ENCODE measurements at places on chromosomes 11 and 22.

GRCh38 chr11:59221441-59221840 is 8.7 kb upstream of the MPEG1 start:
- DNase-seq, result no peak

- no peak for DNase-seq
Measured at GRCh38 chr11:7485186-7486097, at the start of gene OLFML1. OLFML1 (plus strand) TSS chr11:7485506; CDS start chr11:7485876, 370 bp downstream.

GRCh38 chr11:73454987-73455386 is 78.8 kb downstream of the RELT start:
- DNase-seq, result no peak

GRCh38 chr11:108803776-108804175 is 138.9 kb downstream of the DDX10 start:
- DNase-seq, result no peak

DNA sequence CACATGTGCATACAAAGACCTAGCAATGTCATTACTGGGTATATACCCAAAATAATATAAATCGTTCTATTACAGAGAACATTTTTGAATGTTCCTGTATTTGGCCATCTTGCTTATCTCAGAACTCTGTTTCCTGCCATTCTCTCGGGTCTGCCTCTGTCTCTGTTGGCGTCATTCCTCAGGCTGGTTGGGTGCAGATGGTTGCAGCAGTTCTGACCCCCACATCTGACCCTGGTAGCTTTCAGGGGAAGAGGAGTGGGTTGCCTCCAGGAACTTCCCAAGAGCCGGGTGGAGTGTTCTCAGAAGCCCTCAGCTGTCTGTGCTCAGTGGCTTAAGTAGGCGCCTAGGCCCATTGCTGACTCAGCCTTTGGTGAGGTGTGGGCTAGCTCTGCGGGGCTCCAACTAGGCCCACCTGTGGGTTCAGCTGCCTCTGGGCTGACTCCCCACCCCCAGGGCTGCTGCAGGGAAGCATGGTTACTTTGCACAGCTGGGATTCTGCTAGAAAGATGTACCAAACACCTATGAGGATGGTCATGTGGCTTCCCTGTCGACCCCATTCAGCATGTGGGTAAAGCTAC is 114.0 kb downstream of the TBC1D22A start:
- DNase-seq, result no peak

GRCh38 chr11:125489166-125489565 is 6.9 kb downstream of the FEZ1 start:
- no peak for DNase-seq

DNA sequence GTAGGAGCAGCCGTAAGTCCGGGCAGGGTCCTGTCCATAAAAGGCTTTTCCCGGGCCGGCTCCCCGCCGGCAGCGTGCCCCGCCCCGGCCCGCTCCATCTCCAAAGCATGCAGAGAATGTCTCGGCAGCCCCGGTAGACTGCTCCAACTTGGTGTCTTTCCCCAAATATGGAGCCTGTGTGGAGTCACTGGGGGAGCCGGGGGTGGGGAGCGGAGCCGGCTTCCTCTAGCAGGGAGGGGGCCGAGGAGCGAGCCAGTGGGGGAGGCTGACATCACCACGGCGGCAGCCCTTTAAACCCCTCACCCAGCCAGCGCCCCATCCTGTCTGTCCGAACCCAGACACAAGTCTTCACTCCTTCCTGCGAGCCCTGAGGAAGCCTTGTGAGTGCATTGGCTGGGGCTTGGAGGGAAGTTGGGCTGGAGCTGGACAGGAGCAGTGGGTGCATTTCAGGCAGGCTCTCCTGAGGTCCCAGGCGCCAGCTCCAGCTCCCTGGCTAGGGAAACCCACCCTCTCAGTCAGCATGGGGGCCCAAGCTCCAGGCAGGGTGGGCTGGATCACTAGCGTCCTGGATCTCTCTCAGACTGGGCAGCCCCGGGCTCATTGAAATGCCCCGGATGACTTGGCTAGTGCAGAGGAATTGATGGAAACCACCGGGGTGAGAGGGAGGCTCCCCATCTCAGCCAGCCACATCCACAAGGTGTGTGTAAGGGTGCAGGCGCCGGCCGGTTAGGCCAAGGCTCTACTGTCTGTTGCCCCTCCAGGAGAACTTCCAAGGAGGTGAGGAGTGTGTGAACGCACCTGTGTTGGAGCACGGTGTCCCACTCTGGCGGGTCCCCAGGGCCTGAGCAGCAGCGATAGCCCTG is at the start of gene TAGLN:
TAGLN (plus strand) TSS at position 318 of the 863 bp plus-strand sequence. CDS start 3,644 bp downstream, outside the sequence.
- peak; percentile 95 for DNase-seq

DNA sequence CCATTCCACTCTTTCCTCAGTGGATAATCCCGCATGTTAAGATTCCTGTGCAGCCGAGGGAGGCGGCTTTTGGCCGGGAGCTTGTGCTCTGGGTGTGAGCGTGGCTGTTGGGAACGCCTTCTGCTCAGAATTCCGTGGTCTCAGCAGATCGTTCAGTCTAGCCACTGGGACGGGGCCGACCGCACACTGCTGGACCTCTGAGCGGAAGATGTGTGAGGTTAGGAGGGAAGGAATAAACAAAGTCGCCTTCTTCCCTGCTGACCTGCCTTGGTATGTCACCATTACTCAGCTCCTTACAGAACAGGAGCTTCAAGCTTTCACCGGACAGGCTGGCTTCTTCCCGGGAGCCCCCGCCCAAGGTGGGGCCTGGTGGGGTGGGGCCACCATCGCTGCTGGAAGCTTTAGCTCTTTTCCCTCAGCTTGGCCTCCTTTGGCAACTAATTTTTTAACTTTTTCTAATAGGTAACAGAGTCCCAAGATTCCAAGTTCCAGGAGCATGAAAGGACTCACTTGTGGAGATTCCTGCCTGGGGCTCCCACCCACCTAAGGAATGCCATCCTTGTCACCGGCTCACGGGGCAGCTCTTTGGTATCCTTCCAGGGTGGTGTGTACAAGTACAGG is 22.5 kb upstream of the SEPTIN5 start:
- peak; percentile 73 for DNase-seq

GRCh38 chr11:733072-733471 is 14.2 kb upstream of the TALDO1 start:
- peak; percentile 35 for DNase-seq

DNA sequence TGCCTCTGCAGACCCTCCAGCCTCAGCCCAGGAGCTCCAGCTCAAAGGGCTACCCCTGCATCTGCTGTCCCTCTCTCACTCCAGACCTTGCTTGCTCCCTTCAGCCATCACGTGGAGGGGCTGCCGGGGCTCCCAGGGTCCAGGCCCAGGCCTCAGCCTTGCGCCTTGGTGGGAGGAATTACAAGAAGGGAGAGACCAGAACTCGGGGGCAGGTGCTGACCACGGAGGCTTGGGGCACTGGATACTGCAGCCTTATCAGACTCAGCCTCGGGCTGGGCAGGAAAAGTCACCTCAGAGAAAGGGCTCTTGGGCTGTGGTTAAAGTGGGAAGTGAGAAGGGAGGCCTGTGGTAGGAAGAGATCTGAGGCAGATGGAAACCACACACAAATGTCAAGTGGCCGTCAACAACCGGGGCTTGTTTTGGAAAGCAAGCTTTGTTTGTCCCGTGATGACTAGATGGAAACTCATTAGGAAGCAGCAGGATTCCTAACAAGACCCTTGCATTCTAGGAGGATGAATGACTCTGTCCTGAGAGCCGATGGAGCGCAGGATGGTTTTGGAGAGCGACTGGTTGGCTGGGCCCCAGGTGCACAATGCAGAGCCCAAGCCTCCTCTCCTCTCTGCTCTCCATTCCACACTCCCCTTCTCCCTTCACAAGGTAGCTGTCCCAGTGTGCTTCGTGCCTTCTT is 1321.7 kb downstream of the TBC1D22A start:
- no peak for DNase-seq

DNA sequence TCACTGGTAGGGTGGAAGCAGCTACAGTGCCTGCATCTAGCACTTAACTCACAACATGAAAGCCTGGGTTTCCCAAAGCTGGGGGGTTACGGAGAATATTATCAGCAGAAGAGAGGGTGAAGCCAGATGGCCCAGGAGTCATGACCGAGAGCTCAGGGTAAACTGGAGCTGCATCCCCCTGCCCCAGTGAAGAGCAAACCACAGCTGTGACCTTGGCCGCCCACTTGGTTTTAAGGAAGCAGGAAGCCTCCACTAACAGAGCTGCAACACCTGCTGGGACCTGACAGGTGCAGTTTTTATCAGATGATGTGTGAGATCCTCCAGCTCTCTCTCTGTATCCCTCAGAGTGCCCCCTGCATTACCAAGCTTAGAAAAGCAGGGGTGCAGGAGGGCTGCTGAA is 20.9 kb downstream of the TCP11L1 start:
- DNase-seq, result no peak

DNA sequence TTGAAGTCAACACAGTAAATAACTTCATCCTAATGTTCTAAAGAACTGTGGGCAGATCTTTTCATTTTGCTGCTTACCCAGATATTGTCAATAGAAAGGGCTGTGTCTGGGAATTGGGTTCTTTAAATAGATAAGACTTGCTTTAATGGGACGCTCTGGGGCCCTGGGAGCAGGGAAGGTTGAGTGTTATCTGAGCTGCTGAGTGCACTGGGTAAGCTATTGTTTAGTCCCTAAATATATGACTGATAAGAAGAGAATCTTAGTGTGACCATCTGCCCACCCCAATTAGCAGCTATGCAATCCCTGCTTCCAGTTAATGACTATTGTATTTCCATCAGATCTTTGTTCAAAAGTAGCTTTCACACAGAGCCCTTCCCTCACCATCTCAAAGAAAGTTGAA is 44.4 kb downstream of the ARHGAP42 start:
- DNase-seq, result no peak

- DNase-seq, result no peak
Measured at GRCh38 chr11:35281169-35281688, 138.1 kb downstream of the SLC1A2 start.

DNA sequence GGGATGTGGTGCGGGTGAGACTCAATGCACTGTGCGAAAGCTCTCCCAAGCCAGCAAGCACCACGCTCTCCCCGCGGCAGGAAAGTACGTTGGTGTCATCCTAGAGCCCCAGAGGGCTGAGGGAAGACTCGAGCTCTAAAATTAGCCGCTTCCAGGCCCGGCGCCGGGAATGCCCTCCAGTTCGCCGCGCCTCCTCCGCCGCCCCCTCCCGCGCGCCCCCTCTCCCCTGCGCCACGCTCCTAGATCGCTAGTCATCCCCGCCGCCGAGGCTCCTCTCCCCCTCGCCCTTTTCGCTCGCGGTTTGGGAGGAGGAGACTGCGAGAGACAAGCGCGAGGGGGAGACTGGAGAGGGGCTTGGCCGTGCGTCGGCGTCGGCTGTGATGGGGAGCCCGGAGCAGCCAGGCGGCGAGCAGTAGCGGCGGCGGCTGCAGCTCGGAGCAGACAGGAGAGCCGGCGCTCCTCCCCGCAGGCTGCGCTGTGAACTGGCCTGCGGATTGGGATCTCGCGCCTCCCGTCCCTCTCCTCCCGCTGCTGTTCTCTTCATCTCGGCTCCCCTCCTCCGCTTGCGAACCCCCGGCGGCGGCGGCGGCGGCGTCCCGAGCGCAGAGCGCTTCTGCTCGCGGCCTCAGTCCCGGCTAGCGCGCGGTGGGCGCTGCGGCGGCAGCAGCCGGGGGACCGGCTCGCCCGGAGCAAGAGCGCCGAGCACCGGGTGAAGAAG is at the start of gene FAT3:
FAT3 (plus strand) TSS at position 412 of the 718 bp plus-strand sequence. CDS start 127,295 bp downstream, outside the sequence.
- DNase-seq, result peak; percentile 81

DNA sequence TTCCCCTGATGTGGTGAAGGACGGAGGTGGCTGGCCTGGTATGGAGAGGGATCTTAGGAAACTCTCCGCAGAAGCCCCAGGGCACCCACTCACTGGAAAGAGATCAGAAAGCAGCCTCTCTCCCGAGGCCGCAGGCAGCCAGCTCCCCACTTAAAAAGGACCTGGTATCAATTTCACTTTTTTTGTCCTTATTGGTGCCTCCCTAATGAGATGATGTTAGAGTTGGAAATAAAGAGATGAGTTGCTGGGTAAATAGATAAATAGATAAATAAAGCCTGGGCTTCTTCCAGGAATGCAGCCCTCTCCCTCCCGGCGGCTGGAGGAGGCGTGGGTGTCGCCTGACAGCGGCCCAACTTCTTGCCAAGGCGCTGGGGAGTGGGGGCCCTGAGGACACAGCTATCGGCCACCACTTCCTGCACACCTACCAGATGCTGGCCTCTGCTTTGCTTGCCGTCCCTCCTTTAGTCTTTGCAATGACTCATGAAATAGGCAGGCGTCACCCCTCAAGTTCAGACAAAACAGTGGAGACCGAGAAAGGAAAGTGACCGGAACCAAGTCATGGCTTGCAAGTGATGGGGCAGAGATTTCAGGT is 42.9 kb downstream of the LINC01488 start:
- DNase-seq, result no peak

- DNase-seq, result peak; percentile 62
Measured at GRCh38 chr22:49959782-49960158, 802 bp upstream of the PIM3 start.

GRCh38 chr22:23080613-23081290 is 10.4 kb downstream of the GNAZ start:
- no peak for DNase-seq

DNA sequence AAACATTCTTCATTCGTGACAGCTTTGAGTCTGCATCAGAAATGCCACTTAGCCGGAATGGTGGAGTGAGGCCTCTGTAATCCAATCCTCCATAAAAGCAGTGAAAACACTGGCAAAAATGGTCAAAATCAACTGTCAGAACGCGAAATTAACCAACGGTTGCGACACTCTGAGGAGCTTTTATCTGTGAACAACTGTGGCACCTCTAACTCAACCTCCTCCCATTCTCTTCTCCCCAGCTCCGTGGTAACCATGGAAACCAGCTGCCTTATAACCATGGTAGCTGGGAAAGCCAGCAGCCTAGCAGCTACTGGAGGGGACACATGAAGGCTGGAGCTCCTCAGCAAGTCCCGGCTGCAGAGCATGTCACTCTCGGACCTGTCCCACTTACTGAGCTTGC is 20.3 kb downstream of the AP2A2 start:
- peak; percentile 91 for DNase-seq

DNA sequence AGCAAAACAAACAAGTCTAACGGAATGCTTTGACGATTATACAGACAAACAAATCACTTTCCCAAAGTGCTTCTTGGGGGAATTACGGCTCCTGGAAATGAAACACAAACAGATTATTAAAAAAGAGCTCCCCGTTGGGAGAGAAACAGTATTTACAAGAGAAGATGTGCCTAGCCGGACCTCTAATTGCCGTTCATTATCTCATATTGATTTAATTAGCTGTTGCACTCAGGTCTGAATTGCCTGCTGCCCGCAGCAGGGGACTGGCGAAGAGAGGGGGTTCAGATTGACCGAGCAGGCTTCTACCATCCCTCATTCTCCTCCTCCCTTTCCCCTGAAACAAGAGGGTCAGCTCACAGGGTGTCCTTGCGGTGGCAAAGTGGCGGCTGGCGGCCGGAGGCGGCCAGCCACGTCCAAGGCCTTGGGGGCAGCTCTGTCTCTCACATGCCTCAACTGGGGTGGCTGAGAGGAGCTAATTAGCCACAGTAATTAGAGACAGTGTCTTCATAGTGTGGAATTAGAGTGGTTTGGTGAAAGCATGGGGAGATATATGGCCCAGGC is 295.1 kb downstream of the MIAT start:
- peak; percentile 29 for DNase-seq
